ENCODE measurements at places on chromosomes 12 and 14.

- DNase-seq, result peak; percentile 34
These were observed 72.8 kb downstream of the IRF2BPL start for GRCh38 chr14:76955575-76956315.

- DNase-seq, result no peak
These were observed 23.6 kb downstream of the TRHDE start for GRCh38 chr12:72295744-72296143.

GRCh38 chr14:49405291-49405690 lies 180.9 kb downstream of the RPS29 start:
- DNase-seq, result no peak

GRCh38 chr14:68392393-68393141 lies 400.3 kb downstream of the ZFP36L1 start:
- DNase-seq, result no peak

GRCh38 chr12:3684449-3685051 lies 68.4 kb downstream of the CRACR2A start:
- DNase-seq, result no peak

DNA sequence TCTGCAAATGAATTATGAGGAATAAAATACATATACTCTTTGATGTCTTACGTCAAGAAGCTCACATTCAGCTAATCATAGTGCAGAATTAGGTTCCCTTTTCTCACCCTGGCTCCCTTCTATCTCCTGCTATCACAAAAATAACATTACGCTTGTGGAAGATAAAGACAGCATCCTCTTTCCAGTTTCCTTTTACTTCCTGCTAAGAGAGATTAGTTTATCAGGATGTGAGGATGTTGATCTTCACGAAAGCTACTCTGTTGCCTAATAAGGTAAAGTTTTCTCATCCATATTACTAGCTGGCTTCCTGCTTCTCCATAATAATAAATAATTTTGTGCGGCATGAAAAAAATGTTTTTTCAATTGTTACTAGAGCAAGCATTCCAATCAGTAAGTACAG lies 217.7 kb upstream of the DCN start:
- DNase-seq, result no peak

- DNase-seq, result no peak
These were observed 68.7 kb downstream of the DHRS2 start for GRCh38 chr14:23704890-23705289.

GRCh38 chr12:53601296-53601847 lies 24.8 kb downstream of the ATF7 start:
- DNase-seq, result no peak

DNA sequence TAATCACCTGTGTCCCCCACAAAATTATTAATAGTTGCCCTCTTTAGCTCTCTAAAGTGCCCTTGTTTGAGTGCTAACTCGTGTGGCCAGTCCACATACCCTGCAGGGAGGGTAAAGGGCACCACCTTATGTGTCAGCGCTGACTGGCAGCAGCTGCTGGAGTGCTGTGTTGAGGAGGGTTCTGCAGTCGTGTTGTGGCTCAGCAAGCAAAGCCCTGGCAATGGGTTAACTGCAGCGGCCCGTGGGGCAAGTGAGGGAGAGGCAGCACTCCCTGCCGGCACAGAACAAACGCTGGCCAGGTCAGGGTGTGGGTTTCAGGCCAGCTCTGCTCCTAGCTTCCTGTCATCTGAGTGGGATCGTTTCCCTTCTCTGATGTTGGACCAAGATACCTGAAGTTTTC lies 369.8 kb downstream of the CACNA1C start:
- no peak for DNase-seq

- no peak for DNase-seq
These were observed 35.1 kb downstream of the CCNK start for GRCh38 chr14:99516156-99516870.

DNA sequence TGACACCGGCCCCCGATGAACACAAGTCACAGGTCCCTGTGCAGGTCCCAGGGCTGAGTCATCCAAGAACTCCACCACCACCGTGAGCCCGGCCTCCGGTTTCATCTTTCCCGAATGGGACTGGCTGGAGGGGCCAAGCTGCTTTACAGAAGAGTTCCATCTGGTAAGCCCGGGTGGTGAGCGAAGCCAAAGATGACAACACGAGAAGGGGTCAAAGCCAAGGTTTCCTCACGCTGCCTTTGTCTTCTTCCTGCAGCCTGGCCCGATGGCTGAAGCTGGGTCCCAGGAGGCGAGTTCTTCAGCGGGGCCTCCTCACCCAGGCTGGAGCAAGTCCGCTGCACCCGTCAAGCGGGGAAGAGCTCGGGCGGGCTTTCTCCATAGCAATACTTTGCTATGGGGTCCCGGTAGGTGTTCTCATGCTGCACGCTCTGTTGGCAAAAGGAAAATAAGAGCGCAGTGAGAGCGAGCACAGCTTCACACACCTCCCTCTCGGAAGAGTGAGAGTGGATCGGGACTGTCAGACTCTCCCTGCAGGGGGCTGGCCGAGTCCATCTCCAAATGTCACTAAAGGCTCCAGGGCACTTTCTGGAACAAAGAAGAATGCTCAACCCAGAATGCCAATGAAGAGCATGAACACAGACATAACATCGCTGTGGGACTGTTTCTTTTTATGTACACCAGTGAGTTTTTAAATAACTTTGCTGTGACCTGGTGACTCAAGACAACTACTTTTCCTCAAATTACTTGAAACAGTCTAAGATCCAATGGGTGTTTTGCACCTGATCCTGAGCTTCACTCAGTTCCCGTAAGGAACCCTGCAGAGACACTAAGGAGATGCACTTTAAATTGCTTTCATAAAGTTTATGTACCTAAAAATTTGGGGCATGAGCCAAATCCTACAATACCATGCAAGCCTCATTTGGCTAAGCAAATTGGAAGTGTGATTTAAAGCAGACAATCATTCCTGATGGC lies 20.1 kb downstream of the SPRING1 start:
- no peak for DNase-seq

DNA sequence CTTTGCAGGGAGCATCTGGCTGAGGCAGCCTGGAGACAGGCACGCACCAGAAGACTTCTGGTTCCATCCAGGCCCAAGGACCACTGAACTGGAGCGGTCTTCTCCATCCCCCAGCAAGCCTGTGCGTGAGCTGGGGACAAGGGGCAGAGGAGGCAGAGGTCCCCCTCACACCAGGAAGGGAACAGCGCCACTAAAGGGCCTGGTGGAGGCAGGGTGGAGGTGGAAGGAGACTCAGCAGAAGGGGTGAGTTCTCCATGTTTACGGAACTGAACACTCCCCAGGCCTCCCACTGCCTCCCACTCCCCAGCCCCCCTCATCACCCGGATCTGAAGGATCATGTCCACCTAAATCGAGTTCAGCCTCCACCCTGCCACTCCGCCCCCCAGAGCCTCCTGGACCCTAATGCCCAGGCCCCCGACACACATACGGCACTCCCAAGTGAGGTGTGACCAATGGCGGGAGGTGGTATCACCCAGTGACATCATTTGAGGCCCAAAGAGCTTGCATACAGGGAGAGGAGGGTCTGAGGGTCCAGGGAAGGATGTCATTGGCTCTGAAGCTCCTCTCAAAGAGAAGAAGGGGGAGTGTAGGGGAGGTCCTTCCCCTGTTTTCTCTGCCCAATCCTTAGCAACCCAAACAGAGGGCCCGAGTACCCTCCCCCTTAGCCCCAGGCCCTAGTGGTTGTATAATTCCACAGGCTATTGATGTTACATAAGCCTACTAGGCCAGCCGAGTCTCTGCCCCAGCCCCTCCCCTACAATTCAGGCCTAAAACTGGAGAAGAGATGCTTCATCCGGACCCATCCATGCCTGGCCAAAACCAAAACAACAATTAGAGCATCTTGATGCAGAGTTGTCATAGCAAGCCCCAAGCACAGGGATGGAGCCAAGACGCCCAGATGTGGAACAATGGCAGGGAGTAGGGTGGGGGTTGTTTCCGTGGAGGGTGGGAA lies 1.0 kb downstream of the FAIM2 start:
- no peak for DNase-seq

DNA sequence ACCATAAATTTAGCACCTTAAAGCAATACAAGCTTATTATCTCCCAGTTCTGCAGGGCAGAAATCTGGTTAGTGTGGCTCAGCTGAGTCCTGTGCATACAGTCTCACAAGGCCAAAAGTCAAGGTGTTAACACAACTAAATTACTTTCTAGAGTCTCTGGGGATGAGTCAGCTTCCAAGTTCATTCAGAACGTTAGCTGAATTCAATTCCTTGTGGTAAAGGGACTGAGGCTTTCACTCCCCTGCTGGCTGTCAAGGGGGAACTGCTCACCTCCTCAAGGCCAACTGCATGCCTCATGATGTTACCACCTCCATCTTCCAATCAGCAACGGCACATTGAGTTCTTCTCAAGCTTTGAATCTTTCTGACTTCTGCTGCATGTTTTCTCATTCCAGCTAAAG lies 27.6 kb downstream of the EML5 start:
- no peak for DNase-seq

GRCh38 chr12:76383988-76384387 lies 35.8 kb upstream of the BBS10 start:
- DNase-seq, result no peak

DNA sequence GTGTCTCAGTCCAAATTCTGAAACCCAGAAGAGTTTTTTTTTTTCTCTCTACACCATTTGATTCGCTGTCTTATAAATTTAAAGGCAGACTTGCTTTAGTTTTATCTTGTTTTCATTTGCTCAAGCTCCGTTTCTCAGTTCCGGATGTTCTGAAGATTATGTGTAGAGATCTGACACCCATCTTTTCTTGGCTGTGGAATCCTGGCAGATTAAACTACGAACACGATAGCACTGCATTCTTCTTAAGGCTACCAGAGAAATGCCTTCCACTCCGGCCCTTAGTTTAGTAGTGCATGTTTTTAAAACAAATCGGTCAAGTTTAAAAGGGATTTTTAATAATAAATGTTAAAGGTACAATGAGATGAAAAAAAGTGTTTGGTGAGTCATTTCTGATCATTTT lies 106.4 kb downstream of the LMO3 start:
- DNase-seq, result no peak

DNA sequence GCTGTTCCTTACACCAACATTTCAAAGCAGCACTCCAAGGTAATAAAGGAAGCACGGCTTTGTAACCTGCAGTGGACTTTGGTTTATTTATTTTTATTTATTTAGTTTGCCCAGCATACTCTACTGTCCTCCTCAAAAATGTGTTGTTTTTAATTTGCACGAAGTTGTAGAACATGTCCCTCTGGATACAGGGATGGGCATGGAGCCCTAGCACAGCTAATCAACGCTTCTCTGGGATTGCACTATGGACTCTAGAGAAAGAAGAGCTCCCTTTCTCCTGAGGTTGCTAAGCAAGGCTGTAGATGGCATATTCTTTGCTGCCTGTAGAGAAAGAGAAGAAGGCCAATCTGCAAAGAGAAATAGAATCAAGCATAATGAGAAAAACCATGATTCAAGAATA lies 5.9 kb upstream of the ANAPC5 start:
- DNase-seq, result no peak

- no peak for DNase-seq
These were observed 97.7 kb upstream of the RGS6 start for GRCh38 chr14:71834284-71835204.

DNA sequence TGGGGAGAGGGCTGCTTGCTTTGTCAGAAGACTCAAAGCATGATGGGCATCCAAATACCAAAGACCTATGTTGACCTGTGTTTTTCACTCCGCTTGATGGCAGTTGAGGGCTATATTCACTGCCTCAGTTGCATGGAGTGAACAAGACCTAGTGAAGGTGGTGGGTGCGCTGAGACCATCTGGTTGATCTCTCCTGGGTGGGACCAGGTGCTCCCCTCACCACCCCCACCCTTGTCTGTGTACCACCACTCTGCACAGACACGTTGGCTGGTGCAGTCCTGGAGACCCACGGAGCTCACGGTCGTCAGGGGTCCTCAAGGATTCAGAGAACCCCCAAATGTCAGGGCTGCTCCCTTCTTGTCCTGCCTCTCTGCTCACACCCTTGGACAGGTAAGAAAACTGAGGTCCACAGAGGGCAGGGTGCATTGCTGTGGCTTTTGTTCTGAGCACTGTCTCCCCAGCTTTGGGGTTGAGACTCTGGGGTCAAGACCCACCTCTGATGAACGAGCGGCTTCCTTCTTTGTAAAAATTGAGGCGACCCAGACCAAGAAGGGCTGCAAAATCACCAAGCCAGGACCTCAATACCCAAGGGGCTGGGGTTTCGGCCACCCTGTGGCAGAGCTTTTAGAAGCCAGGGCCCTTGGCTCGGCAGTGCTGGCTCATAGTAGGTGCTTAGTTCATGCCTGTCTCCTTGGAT lies 166.3 kb upstream of the RTL1 start:
- DNase-seq, result no peak

DNA sequence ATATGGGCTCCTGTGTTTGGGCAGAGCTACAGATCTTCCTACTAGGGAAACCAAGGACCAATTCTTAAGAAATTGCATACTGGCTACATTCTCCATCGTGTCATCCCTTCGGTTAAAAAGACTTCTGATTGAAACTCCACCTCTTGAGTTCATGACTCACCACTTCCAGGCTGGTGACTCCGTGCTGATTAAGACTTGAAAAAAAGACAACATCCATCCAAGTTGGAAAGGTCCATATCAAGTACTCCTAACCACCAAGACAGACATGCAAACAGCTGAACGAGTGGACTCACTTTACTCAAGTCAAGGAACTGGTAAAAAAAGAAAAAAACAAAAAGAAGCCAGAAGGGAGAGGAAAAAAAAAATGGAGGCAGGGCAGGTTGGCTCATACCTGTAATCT lies 63.4 kb downstream of the APOBEC1 start:
- DNase-seq, result no peak

GRCh38 chr12:54417712-54418440 lies 1.2 kb downstream of the ITGA5 start:
- no peak for DNase-seq

GRCh38 chr14:59187802-59188460 lies 536 bp upstream of the DAAM1 start:
- no peak for DNase-seq

DNA sequence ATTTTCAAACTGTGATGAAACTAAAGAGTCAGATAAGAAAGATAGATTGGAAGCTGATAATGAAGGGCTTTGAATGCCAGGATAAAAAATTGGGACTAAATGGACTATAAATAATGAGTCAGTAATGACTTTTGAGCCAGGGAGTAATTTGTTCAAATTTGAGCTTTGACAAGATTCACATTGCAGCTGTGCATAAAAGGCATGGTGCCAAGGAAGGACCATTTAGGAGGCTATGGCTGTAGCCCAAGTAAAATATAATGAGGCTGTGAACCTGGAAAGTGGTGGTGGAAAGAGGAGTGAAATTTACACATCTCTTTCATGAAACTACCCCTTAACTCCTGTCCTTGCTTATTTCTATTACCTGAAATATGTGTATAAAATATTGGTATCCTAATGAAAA lies 218.5 kb downstream of the SLC6A15 start:
- DNase-seq, result no peak

- no peak for DNase-seq
These were observed 51.0 kb downstream of the YEATS4 start for GRCh38 chr12:69410571-69410970.

- no peak for DNase-seq
These were observed 75.1 kb upstream of the NUDT4 start for GRCh38 chr12:93302331-93303229.

DNA sequence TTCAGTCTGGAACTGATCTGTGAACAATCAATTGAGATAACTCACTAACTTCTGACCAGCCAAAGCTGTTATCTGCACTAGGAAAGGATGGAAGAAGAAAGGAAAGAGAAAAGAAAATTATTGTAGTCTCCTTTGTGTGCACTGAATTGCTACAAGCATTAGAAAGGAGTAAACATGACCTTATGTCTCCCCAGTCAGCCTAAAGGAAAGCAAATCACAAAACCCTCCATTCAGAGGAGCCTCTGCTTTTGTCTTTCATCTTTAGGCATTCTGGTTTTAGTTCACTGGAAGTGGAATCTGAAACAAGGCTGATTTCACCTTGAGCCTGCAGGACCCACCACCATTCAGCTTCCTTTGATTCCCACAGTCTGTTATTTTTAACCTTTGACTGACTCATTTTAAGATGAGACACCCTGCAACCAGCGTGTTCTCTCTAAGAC lies 26.0 kb downstream of the TBX3 start:
- no peak for DNase-seq

Measured in stimulated activated CD4-positive, alpha-beta T cell treated with anti-CD3 and anti-CD28 coated beads, Interleukin-2, amount 100 ng/mL, for 4 hours (primary cell).